Frontal cortex (tissue), 4 donors: ENCODE measurements at places on chromosomes 13 and 19. TPM values are rescaled to one million over a fixed set of nuclear protein-coding genes. Genes with fewer than 3 reads are reported as not detected.

DNA sequence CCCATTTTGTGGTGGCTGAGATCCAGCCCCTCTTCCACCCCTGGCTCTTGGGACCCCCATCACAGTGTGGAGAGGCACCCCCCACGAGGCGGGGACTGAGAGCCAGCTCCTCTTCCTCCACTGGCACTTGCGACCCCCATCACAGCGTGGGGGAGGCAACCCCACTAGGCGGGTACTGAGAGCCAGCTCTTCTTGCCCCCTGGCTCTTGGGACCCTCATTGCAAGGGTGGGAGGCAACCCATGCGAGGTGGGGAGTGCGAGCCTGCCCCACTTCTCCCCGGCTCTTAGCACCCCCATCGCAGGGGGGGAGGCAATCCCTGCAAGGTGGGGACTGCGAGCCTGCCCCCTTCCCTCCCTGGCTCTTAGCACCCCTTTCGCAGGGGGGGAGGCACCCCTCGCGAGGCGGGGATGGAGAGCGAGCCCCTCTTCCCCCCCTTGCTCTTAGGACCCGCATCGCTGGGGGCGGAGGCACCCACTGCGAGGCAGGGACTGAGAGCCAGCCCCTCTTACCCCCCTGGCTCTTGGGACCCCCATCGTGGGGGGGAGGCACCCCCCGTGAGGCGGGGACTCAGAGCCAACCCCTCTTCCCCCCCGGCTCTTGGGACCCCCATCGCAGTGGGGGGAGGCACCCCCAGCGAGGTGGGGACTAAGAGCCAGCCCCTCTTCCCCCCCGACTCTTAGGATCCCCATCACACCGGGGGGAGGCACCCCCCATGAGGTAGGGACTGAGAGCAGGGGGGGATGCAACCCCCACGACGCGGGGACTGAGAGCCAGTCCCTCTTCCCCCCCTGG lies 364.6 kb upstream of the SPRY2 start:
- no peak for DNase-seq

- no peak for DNase-seq
Observed at GRCh38 chr13:39542361-39542760, 60.6 kb downstream of the LHFPL6 start.

C19orf73 gene
- total RNA-seq: 1.2 TPM

GRCh38 chr19:55457683-55458457 lies 3.6 kb downstream of the ISOC2 start:
- no peak for DNase-seq

- no peak for DNase-seq
Observed at GRCh38 chr13:22271903-22272302, 601.0 kb downstream of the FGF9 start.
